ENCODE measurements at places on chromosomes 12 and 14.

GRCh38 chr14:74763803-74764531 lies 851 bp downstream of the YLPM1 start:
- DNase-seq: peak; percentile 21

GRCh38 chr12:77751939-77752338 lies 78.8 kb upstream of the NAV3 start:
- DNase-seq: no peak

- no peak for DNase-seq
Measured at GRCh38 chr12:5505751-5506150, 73.8 kb downstream of the NTF3 start.

DNA sequence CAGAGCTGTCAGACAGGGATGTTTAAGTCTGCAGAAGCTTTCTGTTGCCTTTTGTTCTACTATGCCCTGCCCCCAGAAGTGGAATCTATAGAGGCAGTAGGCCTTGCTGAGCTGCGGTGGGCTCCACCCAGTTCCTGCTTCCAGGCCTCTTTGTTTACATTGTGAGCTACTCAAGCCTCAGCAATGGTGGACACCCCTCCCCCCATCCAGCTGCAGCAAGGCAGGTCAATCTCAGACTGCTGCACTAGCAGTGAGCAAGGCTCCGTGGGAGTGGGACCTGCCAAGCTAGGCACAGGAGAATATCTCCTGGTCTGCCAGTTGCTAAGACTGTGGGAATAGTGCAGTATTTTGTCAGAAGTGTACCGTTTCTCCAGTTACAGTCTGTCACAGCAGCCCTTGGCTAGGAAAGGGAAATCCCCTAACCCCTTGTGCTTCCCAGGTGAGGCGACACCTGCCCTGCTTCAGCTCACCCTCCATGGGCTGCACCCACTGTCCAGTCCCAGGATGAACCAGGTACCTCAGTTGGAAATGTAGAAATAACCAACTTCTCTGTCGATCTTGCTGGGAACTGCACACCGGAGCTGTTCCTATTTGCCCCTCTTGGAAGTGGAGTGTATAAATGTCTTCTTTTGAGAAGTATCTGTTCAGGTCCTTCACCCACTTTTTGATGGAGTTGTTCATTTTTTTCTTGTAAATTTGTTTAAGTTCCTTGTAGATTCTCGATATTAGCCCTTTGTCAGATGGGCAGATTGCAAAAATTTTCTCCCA lies 213.5 kb upstream of the SLC38A2 start:
- no peak for DNase-seq

- DNase-seq: no peak
Measured at GRCh38 chr14:23123419-23123818, 4.4 kb upstream of the CEBPE start.

GRCh38 chr14:100333827-100334226 lies 10.7 kb downstream of the SLC25A47 start:
- DNase-seq: no peak

- DNase-seq: no peak
Measured at GRCh38 chr12:124184456-124184855, 110.4 kb upstream of the RFLNA start.

GRCh38 chr12:103626498-103626897 lies 39.4 kb downstream of the STAB2 start:
- peak; percentile 97 for DNase-seq

- no peak for DNase-seq
Measured at GRCh38 chr12:87841935-87842334, 187.3 kb downstream of the C12orf50 start.

Measured in G401 (cell line).